ENCODE measurements at places on chromosomes 2 and 18.

DNA sequence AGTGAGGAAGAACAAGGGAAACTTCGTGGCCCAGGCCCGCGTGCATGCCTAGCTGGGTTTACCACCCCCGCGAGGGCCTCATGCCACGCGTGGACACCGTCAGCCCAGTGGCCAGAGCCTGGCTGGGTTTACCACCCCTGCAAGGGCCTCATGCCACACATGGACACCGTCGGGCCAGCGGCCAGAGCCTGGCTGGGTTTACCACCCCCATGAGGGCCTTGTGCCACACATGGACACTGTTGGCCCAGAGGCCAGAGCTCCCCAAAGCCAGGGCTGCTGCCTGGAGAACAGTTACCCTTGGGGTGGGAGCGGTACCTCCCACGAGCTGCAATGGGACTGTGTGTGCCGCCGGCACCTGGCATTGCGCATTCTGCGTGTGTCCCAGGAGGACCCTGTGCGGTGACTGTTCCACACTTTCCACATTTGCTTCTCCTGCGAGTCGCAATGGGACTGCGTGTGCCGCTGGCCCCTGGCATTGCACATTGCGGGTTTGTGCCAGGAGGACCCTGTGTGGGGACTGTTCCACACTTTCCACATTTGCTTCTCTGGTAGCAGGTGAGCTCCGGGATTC is 105.6 kb upstream of the CTDP1 start:
- no peak overlapping the region for H3K27ac ChIP-seq
- peaks cover 6% of the 10 kb centered on the region for H3K4me1 ChIP-seq
- H3K4me3 ChIP-seq: no peak overlapping the region
- peaks cover 2% of the 10 kb centered on the region for H3K27me3 ChIP-seq
- H3K36me3 ChIP-seq: peaks cover 3% of the 10 kb centered on the region
- no peak for DNase-seq

- no peak overlapping the region for H3K4me3 ChIP-seq
- no peak overlapping the region for H3K27ac ChIP-seq
- DNase-seq: no peak
- H3K36me3 ChIP-seq: no peaks in the 10 kb centered on the region
- no peaks in the 10 kb centered on the region for H3K27me3 ChIP-seq
Measured at GRCh38 chr2:27155069-27155520, 6.3 kb downstream of the TCF23 start.

GRCh38 chr2:172734711-172735581 is 699 bp upstream of the RAPGEF4 start:
- no peak overlapping the region for H3K27ac ChIP-seq
- peaks cover 5% of the 10 kb centered on the region for H3K4me1 ChIP-seq
- peak overlapping the region; percentile 30 for H3K4me3 ChIP-seq

GRCh38 chr18:46754661-46755292 is 2.1 kb downstream of the ST8SIA5 start:
- H3K4me1 ChIP-seq: peaks cover 11% of the 10 kb centered on the region
- H3K36me3 ChIP-seq: no peaks in the 10 kb centered on the region

DNA sequence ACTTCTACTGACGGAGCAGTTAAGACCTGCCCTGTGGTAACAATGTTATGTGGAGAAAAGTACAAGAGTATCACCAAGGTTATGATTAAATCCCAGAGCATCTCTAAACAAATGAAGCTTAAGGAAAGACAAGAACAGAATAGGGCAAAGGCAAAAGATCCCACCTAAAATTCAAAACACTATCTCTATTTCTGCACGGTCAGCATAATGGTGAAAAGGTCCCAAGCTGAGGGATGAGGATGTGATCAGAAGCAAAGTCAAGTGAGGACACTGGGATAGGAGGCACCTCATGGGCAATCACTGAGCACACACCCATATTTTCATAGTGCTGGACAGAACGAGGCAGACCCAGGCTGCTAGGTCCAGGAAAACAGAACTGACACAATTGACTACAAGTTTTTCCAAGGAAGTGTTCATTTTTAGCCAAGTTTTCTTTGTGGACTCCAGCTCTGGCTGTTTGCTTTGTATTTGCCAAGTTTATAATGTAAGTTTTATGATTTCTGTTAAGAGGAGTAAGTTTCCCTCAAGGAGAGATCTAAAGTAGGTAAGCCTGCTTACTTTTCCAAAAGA is 77.8 kb downstream of the NCKAP5 start:
- H3K27ac ChIP-seq: no peak overlapping the region
- no peaks in the 10 kb centered on the region for H3K27me3 ChIP-seq
- H3K4me1 ChIP-seq: no peaks in the 10 kb centered on the region
- no peak for DNase-seq

GRCh38 chr2:85763132-85763531 is 9.3 kb downstream of the ATOH8 start:
- no peaks in the 10 kb centered on the region for H3K36me3 ChIP-seq
- H3K4me3 ChIP-seq: no peak overlapping the region
- peaks cover 5% of the 10 kb centered on the region for H3K4me1 ChIP-seq
- DNase-seq: no peak

GRCh38 chr2:177460973-177461585 is 68.5 kb downstream of the AGPS start:
- H3K4me1 ChIP-seq: no peaks in the 10 kb centered on the region
- H3K27ac ChIP-seq: no peak overlapping the region
- DNase-seq: no peak
- peaks cover 36% of the 10 kb centered on the region for H3K36me3 ChIP-seq
- H3K4me3 ChIP-seq: no peak overlapping the region

GRCh38 chr2:200099256-200099655 is 143.9 kb downstream of the MAIP1 start:
- H3K36me3 ChIP-seq: no peaks in the 10 kb centered on the region
- DNase-seq: no peak
- no peak overlapping the region for H3K27ac ChIP-seq

- H3K27ac ChIP-seq: no peak overlapping the region
- H3K36me3 ChIP-seq: no peaks in the 10 kb centered on the region
- H3K4me1 ChIP-seq: peaks cover 6% of the 10 kb centered on the region
- no peak for DNase-seq
- no peak overlapping the region for H3K4me3 ChIP-seq
Measured at GRCh38 chr2:206804326-206804725, 38.9 kb downstream of the FASTKD2 start.

DNA sequence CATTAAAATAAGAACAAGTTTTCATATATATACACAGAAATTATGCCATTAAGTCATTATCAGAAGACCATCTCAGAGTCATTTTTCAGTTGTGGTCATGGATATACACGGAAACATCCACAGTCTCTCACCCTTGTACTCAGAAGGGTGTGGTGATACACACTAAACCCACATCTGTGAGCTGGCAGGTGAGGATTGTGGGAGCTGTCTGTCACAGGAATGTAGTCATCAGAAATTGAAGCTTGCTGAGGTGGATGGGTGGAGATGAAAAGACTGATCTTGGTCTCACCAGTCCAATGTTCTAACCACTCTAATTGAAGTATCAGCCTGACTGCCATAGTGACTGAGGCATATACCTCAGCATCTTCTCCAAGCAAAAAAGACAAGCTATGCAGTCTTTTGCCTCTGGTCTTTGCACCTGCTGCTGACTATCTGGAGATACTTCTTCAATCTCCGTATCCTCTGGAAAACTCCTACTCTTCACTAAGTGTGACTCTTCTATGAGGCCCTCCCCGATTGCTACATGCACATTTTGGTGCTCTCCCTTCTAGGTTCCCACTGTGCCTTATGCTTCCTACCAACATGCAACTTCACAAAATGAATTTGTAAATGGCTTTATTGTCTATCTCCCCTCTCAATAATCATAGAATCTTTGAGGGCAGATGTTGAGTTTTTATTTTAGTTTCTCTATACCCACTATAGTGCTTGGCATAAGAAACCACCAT is 232.8 kb downstream of the DYM start:
- H3K4me3 ChIP-seq: no peak overlapping the region
- peaks cover 12% of the 10 kb centered on the region for H3K36me3 ChIP-seq
- peak; percentile 63 for DNase-seq
- H3K4me1 ChIP-seq: peaks cover 23% of the 10 kb centered on the region

DNA sequence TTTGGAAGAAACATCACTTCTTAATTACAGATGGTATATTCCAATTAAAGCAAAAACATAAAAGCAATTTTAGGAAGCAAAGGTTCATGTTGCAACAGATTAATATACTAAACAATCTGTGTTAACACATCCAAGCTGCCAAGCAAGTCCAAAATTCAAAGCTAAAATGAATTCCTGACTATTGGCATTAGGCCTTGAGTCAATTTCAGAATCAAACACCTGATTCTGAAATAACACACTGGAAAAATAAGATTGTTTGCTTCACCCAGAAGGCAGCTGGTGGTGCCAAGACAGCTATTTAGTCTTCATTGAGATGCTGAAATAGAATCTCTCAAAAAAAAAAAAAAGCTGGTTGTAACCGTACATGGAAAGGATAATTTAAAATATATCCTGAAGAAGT is 465.6 kb downstream of the SOCS6 start:
- peaks cover 1% of the 10 kb centered on the region for H3K36me3 ChIP-seq
- DNase-seq: no peak
- no peak overlapping the region for H3K4me3 ChIP-seq
- no peaks in the 10 kb centered on the region for H3K4me1 ChIP-seq
- H3K27me3 ChIP-seq: no peaks in the 10 kb centered on the region

DNA sequence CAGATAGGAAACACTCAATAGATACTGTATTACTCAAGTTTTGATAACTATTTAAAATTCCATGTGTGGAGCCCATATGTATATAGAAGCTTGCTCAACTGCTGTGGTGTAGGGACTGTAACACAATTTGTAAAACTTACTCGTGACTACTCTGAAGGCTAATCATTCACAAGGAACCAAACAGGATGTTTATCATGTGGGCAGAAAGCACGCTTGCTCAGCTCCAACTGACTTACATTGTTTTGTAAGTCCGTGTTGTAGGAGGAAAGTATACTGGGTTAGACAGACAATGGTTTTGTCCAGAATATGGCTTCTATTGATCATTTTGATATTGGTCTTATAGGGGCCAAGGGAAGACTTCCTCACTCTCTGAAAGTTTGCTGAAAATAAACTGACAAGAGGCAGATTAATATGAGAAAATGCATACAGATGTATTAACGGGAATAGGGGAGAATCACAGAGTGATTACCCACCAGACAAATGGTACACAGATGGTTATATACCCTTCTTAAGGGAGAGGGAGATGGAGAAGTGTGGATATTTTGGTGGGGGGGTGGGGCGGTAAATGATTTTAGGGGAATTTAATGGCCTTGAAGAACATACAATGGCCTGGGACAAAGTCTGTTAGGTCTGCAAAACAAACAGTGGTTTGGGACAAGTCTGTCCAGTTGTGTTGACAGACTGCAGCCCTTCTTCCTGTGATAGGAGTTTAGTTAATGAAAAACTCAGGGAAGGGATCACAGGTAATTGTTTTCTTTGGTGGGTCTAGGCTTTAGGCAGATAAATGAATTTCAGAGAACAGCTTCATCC is 259.3 kb upstream of the SP5 start:
- no peak overlapping the region for H3K27ac ChIP-seq
- peaks cover 2% of the 10 kb centered on the region for H3K27me3 ChIP-seq
- no peaks in the 10 kb centered on the region for H3K4me1 ChIP-seq
- no peak overlapping the region for H3K4me3 ChIP-seq
- H3K36me3 ChIP-seq: no peaks in the 10 kb centered on the region

- no peaks in the 10 kb centered on the region for H3K4me1 ChIP-seq
- H3K4me3 ChIP-seq: no peak overlapping the region
- H3K27ac ChIP-seq: no peak overlapping the region
- no peaks in the 10 kb centered on the region for H3K27me3 ChIP-seq
- no peaks in the 10 kb centered on the region for H3K36me3 ChIP-seq
Measured at GRCh38 chr2:207815254-207815653, 45.5 kb upstream of the FZD5 start.

GRCh38 chr2:241008711-241009121 is 10.3 kb downstream of the SNED1 start:
- DNase-seq: peak; percentile 8
- peaks cover 2% of the 10 kb centered on the region for H3K36me3 ChIP-seq
- peaks cover 2% of the 10 kb centered on the region for H3K27me3 ChIP-seq

- no peak overlapping the region for H3K27ac ChIP-seq
- H3K4me1 ChIP-seq: peaks cover 3% of the 10 kb centered on the region
- H3K27me3 ChIP-seq: peaks cover 18% of the 10 kb centered on the region
- no peaks in the 10 kb centered on the region for H3K36me3 ChIP-seq
Measured at GRCh38 chr2:120552800-120553481, 182.7 kb upstream of the GLI2 start.

DNA sequence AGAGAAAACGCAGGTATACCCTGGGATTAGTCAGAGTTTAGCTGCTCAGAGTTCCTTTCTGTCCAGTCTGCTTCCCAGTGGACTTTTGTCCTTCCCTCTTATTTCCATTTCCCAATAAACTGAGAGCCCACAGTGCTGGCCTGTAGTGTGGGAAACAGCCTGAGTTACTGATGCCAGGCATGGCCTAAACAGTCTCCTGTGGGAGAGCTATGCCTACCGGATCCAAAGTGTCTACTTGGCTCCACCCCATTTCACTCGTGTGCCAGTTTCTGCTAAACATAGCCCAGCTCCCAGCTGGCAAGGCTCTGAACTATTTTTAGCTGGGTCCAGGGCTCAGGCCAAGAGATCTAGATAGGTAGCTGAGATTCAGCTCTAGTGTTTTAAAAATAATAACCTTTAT is 15.6 kb upstream of the PPP1CB start:
- H3K36me3 ChIP-seq: peaks cover 4% of the 10 kb centered on the region
- no peak overlapping the region for H3K4me3 ChIP-seq
- no peak for DNase-seq
- H3K4me1 ChIP-seq: no peaks in the 10 kb centered on the region
- no peak overlapping the region for H3K27ac ChIP-seq

GRCh38 chr2:10265329-10266132 is 37.2 kb upstream of the HPCAL1 start:
- peaks cover 2% of the 10 kb centered on the region for H3K4me1 ChIP-seq
- H3K36me3 ChIP-seq: no peaks in the 10 kb centered on the region

- no peak overlapping the region for H3K27ac ChIP-seq
- no peak overlapping the region for H3K4me3 ChIP-seq
- no peaks in the 10 kb centered on the region for H3K36me3 ChIP-seq
- peaks cover 33% of the 10 kb centered on the region for H3K27me3 ChIP-seq
- DNase-seq: no peak
Measured at GRCh38 chr2:26685341-26685740, 7.2 kb upstream of the KCNK3 start.

- no peaks in the 10 kb centered on the region for H3K4me1 ChIP-seq
- no peak overlapping the region for H3K27ac ChIP-seq
- DNase-seq: no peak
- no peaks in the 10 kb centered on the region for H3K36me3 ChIP-seq
- no peak overlapping the region for H3K4me3 ChIP-seq
- no peaks in the 10 kb centered on the region for H3K27me3 ChIP-seq
Measured at GRCh38 chr2:56132138-56132537, 51.7 kb upstream of the CCDC85A start.

DNA sequence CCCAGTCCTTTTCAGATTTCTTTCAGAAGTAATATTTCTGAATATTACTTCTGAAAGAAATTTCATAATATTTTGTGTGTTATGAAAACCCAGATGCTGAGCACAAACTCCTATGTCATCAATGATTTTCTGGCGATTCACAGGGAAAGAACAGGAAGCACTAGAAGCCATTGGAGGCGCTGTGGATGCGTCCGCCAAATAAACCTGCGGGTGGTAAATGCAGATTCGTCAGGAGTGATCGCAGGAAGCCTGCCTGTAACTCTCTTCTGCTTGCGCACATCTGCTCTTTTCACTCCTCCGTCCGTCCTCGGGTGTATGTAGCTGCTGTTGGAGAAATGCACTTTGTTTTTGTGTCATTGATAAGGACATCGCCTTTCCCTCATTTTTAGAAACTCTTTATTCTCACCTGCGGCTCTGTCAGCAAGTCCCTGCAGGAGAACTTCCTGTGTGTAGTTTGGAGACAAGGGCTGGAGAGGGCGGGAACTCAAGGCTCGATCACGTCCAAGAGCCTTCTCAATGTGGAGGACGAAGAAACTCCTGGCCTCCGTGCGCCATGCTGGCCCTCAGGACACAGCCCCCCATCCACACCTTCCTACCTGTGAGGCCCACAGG is 483.8 kb downstream of the GALR1 start:
- no peaks in the 10 kb centered on the region for H3K4me1 ChIP-seq
- H3K27me3 ChIP-seq: peaks cover 10% of the 10 kb centered on the region
- no peak for DNase-seq
- H3K36me3 ChIP-seq: no peaks in the 10 kb centered on the region
- H3K27ac ChIP-seq: no peak overlapping the region
- H3K4me3 ChIP-seq: no peak overlapping the region

All from activated CD4-positive, alpha-beta memory T cell treated with anti-CD3 and anti-CD28 coated beads for 36 hours (primary cell).